HuH-7.5 (cell line): ENCODE measurements at places on chromosomes 7 and 10.

GRCh38 chr7:98760201-98760651, 109.6 kb downstream of the TMEM130 start:
- DNase-seq = no peak

- no peak for DNase-seq
Measured at GRCh38 chr7:28481091-28481926, 69.0 kb downstream of the CREB5 start.

GRCh38 chr7:44489955-44490350, 505 bp downstream of the NUDCD3 start:
- no peak for DNase-seq

GRCh38 chr7:71665716-71666115, 533.8 kb downstream of the GALNT17 start:
- DNase-seq = no peak

DNA sequence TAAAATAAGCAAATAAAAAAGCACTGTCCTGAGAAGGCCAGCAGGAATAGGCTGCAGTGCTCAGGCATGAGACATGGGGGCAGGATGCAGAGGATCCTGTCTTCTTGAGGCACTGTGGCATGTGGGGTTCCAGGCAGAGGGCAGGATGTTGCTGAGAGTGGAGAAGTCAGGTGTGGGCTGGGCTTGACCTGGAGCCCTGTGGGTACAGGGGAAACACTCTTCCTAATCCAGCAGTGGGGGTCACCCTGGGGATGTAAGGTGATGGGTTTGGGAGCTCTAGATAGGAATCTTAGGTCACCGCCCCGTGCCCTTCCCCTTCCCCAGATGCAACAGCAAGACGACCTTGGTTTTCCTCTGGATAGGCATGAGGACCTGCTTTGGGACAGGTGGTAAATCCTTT, 13.6 kb downstream of the SUMF2 start:
- DNase-seq = no peak

- DNase-seq = no peak
Measured at GRCh38 chr10:114499630-114500190, 95.4 kb upstream of the AFAP1L2 start.

DNA sequence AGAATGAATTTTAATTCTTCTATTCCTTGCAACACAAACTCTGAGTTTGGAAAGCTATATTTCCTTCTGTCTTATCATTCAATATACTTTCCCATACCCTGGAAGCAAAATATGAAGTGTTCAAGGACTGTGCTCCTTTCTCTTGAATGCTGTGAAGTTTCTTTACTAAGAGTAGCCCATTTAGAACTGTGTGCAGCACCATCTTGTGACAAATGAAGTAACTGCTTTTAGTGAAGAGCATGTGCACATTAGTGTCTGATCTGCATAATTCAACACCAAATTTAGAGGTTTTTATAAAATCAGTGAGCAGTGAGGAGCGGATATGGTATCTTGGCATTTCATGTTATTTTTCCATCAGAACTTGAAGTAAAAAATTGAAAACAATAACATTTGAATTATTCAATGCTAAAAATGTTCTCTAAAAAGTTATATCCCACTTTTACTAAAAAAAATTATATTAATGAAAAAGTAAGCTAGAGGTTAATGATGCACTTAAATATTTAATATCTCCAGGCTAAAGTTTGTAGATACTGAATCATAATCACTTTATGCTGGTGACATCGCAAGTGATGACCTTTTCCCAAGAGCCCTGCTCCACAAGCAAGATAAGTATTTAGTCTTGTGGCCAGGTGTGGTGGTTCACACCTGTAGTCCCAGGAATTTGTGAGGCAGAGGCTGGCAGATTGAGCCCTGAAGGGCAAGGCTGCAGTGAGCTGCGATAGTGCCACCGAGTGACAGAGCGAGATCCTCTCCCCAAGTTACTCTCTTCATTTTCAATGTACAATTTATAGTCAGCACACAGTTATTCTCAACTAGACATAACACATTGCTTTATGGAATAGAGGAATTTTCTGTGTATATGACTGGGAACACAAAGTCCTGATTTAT, 108.8 kb upstream of the PCLO start:
- no peak for DNase-seq

- DNase-seq = no peak
Measured at GRCh38 chr10:92291616-92291865, 574 bp downstream of the MARCHF5 start.

- no peak for DNase-seq
Measured at GRCh38 chr7:48058990-48059389, 23.6 kb downstream of the C7orf57 start.

DNA sequence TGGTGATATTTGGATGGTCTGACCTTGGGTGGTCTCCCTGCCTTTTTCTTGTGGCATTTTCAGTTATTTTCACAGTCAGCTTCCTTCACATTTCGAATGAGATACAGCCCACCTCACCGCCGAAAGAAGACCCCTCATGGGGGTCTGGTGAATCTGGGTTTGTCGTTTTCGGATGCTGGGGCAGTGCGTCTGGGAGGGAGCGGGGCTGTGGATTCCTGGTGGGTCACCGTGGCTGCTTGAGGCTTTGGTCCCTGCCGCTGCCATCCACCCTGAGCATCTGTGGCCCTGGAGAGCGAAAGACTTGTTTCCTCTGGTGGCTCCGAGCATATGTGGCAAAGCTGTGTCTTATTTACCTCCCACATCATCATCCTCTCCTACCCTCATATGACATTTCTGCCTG, 43.1 kb downstream of the LHPP start:
- no peak for DNase-seq

GRCh38 chr7:155188357-155188756, 109.3 kb upstream of the INSIG1 start:
- no peak for DNase-seq

DNA sequence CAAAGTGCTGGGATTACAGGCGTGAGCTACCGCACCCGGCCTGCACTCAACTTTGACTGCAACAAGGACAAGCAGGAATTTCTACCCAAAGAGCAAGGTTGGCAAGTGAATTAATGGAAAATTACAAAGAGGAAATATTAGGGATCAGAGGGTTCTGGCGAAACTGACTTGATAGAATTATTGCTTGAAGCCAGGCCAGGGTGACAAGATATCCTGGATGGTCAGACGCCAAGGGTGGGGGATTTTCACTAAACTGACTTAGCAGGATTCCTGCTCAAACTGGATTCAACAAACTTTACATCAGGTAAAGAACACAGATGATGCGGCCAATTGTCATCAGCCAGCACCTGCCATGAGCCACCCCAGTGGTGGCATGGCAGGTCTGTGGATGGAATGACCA, 603.6 kb upstream of the MGMT start:
- DNase-seq = no peak

DNA sequence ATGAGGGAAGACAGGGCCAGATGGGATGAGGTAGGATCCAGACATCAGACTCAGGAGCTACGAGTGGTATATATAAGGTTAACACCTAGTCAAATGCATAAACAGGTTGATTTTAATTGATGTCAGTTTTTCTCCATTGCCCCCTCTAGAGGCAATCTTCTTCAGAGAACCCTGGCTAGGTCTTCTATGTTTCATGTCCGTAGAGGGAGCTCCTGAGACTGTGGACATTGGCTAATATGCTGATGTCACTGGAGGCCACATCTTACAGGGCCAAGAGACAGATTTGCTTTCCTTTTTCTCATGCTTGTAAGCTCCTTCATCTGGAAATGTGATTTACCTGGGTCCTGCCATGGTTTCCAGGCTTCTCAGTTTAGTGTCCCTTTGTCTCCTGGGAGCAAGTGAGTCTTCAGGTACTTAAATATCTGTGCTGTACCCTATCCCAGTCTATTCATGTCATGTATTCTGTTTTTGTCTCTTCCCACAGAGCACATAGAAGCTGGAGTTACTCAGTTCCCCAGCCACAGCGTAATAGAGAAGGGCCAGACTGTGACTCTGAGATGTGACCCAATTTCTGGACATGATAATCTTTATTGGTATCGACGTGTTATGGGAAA, 161.6 kb upstream of the PRSS1 start:
- DNase-seq = peak; percentile 31

DNA sequence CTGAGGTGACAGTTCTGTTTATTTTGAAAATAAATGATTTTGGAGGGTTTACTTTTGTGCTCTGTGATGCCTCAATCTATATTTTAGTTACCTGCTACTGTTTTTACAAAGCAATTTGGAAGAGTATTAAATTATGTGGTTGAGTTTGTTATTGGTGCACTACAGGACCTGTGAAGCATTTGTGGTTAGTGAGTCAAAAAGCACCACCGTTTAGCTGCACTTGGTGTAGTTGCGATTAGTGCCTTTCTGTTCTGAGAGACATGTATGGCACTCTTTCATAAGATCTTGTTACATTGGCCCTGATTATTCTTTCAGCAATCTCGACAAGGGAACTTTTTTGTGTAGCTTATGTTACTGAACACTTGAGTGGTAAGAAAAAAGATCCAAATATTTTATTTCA, 132.2 kb downstream of the BBS9 start:
- DNase-seq = no peak

- no peak for DNase-seq
Measured at GRCh38 chr7:132256721-132257212, 319.5 kb downstream of the PLXNA4 start.

DNA sequence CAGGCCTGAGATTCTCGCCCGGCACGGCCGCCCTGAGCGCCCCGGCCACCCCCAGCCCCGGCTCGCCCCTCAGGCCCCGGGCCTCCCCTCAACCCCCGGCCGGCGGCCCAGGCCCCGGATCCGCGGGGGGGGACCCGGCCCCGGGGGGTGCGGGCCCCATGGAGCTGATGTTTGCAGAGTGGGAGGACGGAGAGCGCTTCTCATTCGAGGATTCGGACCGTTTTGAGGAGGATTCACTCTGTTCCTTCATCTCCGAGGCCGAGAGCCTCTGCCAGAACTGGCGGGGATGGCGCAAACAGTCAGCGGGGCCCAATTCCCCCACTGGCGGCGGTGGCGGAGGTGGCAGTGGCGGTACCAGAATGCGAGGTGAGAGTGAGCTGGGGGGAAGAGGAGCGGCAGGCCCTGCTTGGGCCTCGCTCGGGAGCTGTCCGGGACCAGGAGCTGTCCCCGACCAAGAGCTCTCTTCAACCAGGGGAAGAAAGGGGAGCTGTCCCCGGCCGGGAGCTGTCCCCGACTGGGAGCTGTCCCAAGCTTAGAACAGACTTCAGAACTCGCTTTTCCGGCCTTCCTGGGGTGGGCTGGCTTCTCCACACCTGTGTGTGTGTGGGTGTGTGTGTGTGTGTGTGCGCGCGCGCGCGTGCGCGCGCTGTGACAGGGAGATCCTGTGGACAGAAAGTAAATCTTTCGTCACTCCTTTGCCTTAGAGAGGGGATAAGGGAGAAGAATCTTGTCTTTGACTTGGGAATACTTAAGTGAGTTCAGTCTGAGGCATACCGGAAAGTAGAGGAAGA, 510 bp downstream of the ZSWIM8 start:
- peak; percentile 53 for DNase-seq

DNA sequence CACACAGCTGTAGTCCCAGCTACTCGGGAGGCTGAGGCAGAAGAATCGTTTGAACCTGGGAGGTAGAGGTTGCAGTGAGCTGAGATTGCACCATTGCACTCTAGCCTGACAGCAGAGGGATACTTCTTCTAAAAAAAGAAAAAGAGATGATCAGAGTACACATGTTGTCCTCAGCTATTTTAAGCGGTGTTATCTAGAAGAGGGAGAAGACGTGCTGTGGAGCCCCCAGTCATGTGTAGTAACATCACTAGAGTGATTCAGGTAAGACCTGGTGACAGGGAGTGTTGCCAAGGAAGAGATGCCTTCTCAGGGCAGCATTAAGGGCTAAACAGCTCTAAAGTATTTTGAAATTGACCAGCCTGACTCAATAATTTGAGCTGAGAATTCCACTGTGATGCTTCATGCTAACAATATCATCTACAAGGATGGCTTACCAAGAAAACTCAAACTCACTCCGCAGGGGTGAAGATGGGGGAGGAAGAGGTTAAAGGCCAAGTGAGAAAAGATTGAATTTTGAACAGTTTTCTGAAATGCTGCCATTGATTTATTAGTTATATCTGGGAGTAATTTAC, 97.4 kb downstream of the KLF6 start:
- DNase-seq = no peak

DNA sequence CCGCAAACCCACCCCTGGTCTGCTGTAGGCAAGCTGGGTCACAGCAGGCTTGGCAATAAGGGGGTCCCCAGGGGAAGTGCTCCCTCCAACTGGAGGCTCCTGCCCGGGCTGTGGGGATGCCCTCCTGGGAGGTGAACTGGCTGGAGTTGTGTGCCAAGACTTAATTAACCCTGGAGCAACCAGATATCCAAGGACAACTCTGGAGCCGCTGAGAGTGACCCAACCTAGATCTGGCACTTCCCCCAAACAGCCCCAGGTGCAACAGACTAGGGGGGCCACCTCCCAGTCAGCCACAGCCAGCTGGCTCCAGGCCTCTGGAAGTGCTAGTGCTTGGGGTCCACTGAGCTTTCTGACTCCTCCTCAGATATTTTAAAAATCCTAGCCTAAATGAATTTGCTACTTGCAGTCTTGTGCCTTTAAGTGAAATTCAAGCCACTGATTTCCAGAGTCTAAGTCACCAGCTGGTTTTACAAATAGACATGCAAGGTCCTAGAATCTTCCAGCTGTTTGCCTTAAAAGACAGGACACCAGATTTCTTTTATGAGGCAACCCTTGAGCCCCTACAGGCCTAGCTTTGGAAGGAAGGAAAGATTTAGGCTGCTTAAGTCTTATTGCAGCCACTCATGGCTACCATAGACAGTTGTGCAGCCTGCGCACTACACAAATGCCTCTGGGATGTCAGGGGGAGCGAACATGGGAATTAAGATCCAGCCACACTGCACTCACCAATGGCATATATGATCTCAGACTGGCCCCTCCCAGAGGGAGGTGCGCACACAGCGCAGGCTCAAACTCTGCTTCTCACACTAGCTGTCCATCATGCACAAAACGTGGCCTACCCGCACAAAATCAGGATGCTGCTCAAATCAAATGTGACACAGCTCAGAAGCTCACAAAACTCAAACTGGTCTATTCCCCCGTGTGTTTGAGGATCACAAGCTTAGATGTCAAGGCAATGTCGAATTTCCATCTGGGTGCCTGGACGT, 42.6 kb upstream of the MYL10 start:
- no peak for DNase-seq

GRCh38 chr7:103680161-103681144, 234.4 kb upstream of the SLC26A5 start:
- DNase-seq = no peak

DNA sequence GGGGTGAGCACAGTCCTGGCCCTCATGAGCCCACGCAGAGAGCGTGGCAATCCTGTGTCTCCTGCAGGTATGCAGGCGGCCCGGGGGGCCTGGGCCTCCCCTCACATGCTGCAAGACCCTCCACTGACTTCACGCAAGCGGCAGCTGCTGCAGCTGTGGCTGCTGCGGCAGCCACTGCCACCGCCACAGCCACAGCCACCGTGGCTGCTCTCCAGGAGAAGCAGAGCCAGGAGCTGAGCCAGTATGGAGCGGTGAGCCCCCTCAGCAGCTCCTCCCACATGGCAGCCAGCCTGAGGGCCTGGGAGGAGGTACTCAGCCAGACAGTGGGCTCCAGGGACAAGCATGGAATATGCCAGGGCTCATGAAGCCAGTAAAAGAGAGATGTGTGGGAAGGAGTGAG, 8.7 kb downstream of the ZMIZ2 start:
- DNase-seq = peak; percentile 9

GRCh38 chr10:89580243-89580642, 44.8 kb upstream of the SLC16A12 start:
- no peak for DNase-seq
